Suppressor macrophage treated with lipopolysaccharide for 4 hours (primary cell): ENCODE measurements at places on chromosomes 5 and 9.
A peak's percentile ranks its signal among the peaks of the same experiment; 100 is the strongest.

DNA sequence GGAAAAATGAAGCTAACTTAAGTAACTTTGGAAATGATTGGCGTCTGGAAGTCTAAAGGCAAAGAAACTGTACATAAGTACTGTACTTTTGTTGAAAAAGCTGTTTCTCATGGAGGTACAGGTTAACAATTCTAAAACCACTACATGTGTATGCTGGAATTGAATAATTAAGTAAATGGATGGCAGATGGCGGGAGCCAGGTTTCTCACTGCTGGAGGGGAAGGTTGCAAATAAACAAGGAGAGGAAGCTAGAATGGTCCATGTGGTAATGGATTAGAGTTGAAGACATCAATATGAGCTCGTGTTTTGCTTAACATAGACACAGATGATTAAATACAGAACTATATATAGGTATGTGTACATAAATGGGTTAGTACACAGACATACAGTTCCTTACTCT is 43.2 kb upstream of the ASTN2 start:
- DNase-seq: no peak

GRCh38 chr9:2120926-2121689 is 106.0 kb downstream of the SMARCA2 start:
- no peak for DNase-seq

GRCh38 chr5:73311291-73312110 is 137.1 kb downstream of the FOXD1 start:
- no peak for DNase-seq

- DNase-seq: no peak
Observed at GRCh38 chr5:37120270-37120669, 128.9 kb downstream of the CPLANE1 start.

DNA sequence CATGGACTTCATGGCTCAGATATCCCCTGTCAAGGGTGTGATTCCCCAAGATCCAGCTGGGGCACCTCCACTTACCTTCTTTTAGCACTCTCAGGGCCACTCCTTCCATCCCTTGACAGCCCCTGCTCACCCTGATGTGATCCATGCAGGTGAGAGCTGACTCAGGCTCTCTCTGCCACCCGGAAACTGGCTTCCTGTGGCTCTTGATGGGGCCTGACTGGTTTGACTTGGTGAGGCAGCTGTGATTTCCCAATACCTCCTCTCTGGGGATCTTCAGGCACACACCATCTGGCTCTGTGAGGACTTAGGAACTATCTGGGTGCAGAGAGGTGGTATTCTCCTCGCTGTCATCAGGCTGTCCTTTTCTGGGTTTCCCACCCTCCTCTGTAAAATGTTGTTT is 7.9 kb upstream of the FAT2 start:
- DNase-seq: no peak

- DNase-seq: no peak
Observed at GRCh38 chr5:34749431-34749873, 89.5 kb upstream of the TTC23L start.

DNA sequence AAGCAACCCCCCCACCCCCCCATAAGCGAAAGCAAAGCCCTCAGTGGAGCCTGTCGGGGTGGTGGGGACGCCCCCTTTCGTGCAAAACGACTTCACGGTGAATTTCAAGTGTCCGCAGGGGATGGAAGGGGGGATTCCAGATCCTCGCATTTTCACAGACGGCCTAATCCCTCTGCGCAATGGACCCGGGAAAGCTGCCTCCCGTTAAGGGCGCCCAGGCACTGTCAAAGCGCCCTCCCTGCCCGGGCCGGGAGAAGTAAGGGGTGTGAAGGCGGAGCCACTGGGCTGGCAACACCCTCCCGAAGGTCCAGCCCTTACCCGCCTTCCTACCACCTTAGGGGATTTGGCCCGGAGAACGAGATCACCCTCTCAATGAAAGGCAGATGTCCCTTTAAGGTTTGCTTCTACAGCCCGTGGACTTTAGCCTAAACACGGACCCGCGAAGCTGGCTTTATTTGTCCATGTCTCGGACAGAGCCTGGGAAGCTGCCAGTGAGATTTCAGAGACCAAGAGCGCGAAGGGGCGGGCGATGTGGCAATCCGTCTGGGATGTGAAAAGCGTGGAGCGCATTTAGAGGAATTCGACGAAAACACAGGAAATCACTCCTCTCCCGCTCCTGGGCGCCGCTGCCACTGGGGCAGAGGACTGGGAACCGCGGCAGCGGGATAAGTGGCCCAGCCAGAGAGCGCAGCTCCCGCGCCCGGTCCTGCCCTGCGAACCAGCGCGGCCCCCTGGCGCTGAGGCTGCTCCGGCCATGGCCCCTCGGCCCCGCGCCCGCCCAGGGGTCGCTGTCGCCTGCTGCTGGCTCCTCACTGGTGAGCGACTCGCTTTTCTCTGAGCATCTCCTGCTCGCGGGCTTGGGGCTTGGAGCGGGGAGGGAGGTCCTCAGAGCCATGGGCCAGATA is at the start of the genes ITGA1 and PELO:
TSS of gene ITGA1 (plus strand) at position 317 of the 905 bp plus-strand sequence. CDS start at position 755, 438 bp downstream.
TSS of gene PELO (plus strand) at position 317 of the 905 bp plus-strand sequence. CDS start 12,479 bp downstream, outside the sequence.
- peak; percentile 55 for DNase-seq

DNA sequence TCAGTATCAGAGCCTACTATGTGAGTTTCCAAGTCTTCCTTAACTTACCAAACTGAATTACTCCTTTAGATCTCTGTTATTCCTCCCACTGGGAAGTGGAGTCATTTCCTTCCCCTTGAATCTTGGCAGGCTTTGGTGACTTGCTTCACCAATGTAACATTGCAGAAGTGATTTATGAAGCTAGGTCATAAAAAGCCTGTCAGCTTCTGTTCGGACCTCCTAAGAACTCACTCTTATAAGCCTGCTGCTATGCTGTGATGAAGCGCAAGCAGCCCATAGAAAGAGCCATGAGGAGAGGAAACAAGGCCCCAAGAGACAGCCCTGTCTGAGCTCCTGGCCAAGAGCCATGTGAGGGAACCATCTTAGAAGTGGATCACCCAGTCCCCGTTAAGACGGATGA is 14.2 kb upstream of the FOXB2 start:
- DNase-seq: no peak

DNA sequence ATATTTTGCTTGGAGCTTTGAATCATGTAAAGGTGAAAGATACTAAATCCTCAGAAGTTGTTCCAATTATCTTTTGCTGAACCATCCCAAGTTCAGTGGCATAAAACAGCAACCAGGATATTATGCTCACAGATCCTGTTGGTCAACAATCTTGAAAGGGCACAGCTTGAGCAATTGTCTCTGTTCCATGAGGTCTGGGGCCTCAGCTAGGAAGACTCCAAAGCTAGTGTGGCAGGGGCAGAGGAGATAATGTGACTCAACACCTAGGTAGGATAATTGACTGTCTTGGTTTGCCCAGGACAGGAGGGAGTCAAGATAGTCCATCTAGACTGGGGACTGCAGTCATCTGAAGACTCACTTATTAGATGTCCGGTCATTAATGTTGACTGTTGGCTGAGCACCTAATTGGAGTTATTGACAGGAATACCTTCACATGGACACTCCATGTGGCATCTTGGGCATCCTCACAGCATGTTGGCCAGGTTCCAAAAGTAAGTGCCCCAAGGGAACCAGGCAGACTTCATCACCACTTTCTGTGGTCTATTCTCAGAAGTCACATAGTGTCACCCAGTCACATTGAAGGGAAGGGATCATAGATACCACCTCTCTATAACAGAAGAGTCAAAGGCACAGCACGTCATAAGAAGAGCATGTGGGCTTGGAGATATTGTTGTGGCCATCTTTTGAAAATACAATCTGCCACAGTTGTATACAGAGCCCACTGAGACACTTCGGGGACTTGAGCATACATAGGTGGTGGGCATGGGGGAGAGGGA is 88.4 kb upstream of the GPBP1 start:
- no peak for DNase-seq

DNA sequence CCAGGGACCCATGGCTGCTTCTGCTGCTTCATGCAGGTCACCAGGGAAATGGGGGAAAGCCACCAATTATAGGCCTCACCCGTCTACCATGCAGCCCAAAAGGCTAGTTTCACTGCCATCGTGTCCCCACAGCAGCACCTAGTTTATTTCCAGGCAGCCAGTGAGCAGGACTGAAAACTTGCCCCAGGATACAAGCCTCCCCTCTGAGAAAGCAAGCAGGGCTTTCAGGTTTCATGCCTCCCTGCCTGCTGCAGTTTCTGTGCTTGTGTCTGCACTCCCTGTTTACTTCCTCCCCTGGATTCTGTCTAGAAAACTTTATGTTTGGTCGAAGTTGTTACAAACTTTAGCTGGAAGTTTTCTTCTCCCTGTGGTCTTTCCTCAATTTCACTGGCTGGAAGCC is 319.1 kb downstream of the ANXA1 start:
- no peak for DNase-seq

- DNase-seq: no peak
Observed at GRCh38 chr9:128025736-128026135, 41.4 kb downstream of the NAIF1 start.

- no peak for DNase-seq
Observed at GRCh38 chr5:144864118-144864517, 693.4 kb downstream of the KCTD16 start.

DNA sequence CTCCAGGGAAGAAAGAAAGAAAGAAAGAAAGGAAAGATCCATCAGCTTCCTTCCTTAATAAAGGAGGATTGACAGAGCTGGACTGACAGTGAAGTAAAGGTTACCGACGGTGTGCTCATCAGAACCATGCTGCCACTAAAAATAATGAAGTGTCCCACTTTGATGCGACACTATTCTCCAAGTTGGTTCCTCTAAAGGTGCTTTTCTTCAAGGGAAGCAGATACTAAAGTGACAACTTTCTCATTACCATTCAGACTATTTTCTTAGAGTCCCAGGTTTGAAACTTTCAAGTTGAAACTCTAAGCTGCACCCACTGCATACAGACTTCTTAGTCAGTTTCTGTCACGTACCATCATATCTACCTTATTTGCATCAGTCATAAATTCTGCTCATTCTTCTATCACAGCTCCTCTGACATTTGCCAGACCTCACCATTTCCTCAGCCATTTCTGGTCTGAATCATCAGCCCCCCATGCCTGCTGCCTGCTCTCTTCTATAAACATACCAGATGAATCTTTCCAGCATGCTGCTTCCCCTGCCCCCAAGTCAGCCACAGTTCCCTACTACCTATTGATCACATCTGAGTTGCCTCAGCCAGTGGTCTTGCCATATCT is 177.6 kb downstream of the DEPDC1B start:
- DNase-seq: peak; percentile 60

GRCh38 chr5:140553657-140554056 is 3.6 kb downstream of the SRA1 start:
- peak; percentile 46 for DNase-seq

DNA sequence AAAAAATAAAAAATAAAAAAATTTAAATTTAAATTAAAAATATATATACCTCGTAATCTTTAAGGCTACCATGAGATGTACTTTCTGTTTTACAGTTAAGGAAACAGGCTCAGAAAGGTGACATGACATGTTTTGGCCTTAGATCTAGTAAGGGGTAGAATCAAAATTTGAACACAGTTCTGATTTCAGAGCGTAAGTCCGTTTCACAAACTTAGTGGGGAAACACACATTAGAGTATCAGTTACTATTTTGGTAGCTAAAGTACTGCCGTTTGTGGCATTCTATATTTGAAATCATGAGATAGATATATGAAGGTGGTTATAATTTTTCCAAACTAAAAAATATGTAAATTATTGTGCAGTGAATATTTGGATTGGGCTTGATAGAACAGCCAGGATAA is 186.2 kb downstream of the DENND1A start:
- DNase-seq: no peak

DNA sequence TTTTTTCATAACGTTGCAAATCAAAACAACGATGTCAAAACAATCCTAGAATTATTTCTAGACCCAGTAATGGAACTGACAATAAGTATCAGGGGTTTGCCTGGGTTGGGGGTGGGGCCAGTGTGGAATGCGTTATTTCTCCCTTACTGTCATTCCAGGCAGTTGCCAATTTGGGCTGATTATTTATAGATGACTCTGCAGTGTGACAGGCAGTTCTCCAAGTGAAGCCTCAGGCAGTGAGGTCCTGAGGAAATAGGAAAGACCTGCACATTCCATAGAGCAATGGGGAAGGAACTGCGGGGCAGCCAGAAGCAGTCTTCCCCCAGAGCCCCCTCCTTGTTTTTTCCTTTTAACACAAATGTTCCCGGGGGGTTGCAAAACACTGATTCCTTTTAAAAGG is 179.0 kb downstream of the YTHDC2 start:
- DNase-seq: no peak

- no peak for DNase-seq
Observed at GRCh38 chr5:122264610-122265009, 47.4 kb upstream of the SNCAIP start.

DNA sequence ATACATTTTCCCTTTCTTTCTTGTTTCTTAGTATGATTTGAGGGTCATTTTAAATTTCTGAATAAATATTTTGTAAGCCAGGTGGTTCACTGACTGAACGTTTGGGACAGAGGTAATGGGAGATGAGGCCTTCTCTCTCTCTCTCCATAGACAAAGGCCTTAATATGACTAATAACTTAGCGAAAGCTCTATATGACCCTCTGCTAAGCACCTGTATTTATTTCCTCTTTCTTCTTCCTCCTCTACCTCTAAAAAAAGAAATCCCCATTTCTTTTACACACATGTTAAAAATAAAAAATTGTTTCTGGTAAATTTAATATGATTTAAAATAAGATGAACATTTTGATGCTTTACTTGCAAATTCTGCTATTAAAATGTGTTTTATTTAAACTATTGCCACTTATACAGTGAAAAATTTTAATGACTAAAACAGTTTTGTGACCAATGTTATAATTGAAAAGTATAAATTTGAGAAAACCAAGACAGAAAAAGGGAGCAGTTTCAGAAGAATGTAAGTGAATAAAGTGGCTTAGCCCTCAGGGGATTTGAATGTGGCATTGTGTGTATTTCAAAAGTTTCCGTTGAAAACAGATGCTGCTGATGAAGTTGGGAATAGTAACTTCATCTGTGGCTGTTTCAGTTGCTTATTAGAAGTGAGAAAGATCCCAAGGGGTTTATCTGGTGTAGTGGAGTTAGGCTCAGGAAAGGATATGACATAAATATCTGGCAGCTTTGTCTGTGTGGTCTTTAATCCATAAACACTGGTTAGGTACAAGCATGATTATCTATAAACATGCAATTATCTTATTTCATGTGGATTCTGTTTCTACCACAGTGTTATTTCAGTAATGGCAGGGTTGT is 128.6 kb upstream of the GRHPR start:
- no peak for DNase-seq

DNA sequence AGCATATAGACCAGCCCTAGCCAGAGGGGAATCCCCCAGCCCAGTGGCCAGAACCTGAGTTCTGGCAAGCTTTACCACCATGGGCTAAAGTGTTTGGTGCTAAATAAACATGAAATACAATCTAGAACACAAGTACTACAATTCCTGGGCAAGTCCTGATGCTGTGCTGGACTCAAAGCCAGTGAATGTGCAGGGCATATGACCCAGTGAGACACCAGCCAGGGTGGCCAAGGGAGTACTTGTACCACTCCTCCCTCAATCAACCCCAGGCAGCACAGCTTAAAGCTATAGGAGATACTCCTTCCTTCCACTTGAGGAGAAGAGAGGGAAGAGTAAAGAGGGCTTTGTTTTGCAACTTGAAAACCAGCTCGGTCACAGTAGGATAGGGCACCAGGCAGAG is 63.6 kb downstream of the SSBP2 start:
- DNase-seq: no peak

DNA sequence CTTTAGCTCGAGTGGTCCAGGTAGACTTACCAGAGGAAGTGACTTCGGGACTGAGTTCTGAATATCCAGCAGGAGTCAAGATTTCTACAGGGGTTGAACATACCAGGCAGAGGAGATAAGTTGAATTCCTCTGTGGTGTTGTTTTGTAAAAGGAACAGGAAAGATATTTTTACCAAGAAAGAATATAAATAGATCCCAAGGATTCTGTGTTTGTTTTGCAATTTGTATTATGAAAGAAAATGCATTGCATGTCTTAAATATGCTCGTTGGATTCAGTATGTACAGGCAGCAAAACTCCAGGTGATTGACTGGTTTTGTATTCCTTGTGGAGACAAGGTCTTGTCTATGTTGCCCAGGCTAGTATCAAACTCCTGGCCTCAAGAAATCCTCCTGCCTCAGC is 197.8 kb downstream of the FRMD3 start:
- no peak for DNase-seq
